AG04450 (cell line): ENCODE measurements at places on chromosomes 1 and 21.

- DNase-seq, result no peak
Observed at GRCh38 chr1:226984521-226985238, 44.6 kb downstream of the COQ8A start.

- DNase-seq, result no peak
Observed at GRCh38 chr1:114154963-114155322, 1.3 kb upstream of the SYT6 start.

DNA sequence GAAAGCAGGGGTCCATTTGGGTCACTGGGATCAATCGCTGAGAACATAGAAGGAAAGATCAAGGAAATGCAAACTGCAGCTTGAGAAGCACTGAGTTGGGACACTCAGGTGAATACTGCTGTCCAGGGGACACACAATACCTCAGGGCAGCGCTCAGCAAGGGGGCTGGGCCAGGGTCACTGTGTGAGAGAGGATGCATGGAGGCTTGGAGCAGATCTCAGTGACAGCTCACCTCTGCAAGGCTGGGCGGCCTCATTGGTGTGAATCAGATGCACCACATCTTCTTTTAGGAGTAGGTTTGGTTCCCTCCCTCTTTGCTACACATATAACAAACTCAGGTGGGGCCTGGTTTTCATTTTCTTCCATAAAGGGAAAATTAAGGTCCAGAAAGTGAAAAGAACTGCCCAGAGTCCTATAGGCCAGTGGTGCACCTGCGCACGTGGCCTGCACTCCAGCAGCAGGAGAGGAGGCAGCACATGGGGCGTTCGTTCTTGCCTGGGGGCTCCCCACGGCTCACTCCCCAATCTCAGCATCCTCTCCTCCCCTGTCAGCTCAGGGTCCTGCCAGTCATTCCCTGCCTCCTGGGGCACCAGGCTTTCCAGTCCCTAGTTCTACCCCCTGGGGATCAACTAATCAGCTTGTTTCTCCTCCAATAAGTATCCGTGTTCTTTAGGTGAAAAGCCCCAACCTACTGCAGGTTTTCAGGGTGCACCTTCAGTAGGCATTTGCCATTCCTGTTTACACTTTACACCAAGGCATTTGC lies 1.5 kb downstream of the A3GALT2 start:
- no peak for DNase-seq

GRCh38 chr1:21914450-21914849 lies 22.7 kb downstream of the HSPG2 start:
- no peak for DNase-seq

GRCh38 chr1:154416471-154417337 lies 11.6 kb downstream of the IL6R start:
- DNase-seq, result no peak

GRCh38 chr1:93969887-93970286 lies 60.7 kb upstream of the GCLM start:
- DNase-seq, result no peak

- peak; percentile 83 for DNase-seq
Observed at GRCh38 chr1:198443365-198444233, 96.9 kb downstream of the ATP6V1G3 start.

DNA sequence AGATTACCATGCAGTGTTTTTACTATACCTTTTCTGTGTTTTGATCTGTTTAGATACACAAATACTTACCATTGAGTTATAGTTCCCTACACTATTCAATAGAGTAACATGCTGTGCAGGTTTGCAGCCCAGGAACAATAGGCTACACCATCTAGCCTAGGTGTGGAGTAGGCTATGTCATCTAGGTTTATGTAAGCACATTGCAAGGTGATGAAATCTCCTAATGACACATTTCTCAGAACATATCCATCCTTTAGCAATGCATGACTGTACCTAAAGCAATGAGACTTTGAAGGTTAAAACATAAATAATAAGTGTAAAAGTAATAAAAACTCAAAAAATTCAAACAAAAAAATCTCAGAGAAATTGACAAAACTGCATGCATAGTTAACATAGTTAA lies 358.6 kb downstream of the USH2A start:
- no peak for DNase-seq

- DNase-seq, result peak; percentile 18
Observed at GRCh38 chr1:28718586-28719331, 18.0 kb upstream of the YTHDF2 start.

DNA sequence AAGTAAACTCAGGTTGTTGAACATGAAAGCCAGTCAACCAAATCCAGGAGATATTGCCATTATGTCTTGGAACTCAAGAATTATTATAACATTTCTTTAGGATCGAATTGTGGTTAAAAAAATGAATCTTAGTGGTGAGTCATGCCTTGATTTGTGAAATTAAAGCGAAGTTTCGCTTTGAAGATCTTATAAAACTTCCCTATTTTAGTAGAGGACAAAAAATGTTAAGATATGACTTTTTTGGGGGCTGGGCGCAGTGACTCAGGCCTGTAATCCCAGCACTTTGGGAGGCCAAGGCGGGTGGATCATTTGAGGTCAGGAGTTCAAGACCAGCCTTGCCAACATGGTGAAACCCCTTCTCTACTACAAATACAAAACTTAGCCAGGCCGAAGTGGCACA lies 39.5 kb upstream of the PTBP2 start:
- DNase-seq, result no peak

DNA sequence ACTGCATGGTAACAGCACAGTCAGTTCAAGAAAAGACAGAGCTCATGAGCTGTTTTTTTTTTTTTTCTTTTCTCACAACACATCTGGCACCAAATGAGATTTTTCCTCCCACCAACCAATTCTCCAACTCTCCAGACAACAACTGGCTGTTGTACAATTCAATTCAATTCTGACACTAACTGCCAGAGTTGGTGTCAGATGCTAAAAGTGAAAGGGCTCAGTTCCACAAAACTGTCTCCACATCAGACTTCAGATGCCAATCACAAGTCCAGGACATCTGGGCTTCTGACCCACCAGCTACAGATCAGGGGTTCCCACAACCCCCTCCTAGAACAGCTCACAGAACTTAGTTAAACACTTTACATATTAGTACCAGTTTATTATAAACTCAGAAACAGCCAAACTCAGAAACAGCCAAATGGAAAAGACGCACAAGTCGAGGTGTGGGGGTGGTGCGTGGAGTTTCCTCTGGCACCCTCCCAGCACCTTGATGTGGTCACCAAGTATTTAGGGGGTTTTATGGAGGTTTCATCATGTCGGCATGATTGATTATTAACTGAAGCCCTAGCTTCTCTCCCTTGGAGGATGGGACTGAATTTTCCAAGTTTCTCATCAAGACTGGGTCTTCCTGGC lies 39.2 kb upstream of the LRRC8D start:
- no peak for DNase-seq

GRCh38 chr1:178055779-178056471 lies 38.0 kb upstream of the RASAL2 start:
- no peak for DNase-seq

GRCh38 chr1:162165528-162165927 lies 96.0 kb downstream of the NOS1AP start:
- no peak for DNase-seq

DNA sequence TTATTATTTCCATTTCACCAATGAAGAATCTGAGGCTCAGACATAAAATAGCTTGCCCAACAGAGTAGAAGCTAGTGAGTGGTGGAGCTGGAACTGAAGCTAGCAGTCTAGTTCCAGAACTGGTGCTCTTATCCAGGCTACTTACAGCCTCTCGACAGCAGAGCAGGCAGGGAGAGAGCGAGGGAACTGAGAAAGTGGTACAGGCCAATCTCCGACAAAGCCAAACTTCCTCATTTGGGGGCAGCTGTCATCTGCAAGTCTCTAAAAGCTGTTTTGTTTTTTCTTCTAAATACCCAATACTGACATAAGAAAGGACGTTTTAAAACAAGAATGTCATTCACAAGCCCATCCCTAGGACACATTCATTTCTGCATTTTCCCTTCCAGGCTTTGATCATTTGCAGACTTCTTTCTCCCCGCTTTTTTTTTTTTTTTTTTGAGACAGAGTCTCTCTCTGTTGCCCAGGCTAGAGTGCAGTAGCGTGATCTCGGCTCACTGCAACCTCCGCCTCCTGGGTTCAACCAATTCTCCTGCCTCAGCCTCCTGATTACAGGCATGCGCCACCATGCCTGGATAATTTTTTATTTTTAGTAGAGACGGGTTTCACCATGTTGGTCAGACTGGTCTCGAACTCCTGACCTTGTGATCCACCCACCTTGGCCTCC lies 20.0 kb downstream of the YIPF1 start:
- DNase-seq, result no peak

DNA sequence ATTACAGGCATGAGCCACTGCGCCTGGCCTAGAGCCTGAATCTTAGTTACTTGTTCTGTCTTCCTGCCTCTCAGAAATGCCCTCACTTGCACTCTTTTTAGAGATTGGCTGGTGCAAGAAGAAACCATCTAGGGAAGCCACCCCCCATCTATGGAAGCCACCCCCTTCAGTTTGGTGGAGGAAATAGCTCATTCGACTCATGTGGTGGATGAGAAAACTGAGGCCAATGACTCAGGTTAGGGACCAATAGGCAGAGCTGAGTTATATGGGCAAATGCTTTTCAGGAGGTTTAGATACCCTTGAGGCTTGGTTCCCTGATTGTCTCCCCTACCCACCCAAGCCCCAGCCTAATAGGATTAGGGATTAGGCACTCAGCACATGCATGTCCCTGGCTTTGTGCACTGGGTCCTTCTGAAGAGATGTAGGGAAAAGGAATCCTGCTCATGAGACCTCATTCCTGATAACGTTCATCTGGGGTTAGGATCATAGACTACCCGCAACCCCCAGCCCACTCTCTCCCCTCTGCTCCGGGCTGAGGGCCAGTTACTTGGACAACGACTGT lies 77.1 kb downstream of the PAX7 start:
- no peak for DNase-seq
